Retina (tissue), 1 donor: ENCODE measurements at places on chromosomes 13 and 19.

DNA sequence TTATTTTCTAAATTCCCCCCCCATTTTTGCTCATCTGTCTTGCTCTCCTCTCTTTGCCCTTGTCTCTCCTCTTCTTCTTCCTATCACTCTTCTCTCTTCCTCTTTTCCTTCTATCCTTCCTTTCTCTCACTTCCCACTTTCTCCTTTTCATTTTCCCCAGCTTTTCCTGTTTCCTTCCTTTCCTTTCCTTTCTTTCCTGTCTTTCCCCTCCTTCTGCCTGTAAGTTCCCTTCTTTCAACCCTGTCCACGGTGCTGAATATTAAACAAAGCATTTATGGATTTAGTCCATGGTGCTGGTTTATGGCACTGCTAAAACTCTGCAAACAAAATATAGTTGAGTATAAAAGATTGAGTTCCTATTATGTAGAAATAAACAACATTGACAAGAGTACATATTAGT, 27.6 kb downstream of the SCEL start:
- DNase-seq = no peak

GRCh38 chr13:90868321-90868920, 479.1 kb upstream of the MIR17HG start:
- DNase-seq = peak; percentile 44

- DNase-seq = peak; percentile 57
Observed at GRCh38 chr19:11088506-11089253, 583 bp upstream of the LDLR start.

DNA sequence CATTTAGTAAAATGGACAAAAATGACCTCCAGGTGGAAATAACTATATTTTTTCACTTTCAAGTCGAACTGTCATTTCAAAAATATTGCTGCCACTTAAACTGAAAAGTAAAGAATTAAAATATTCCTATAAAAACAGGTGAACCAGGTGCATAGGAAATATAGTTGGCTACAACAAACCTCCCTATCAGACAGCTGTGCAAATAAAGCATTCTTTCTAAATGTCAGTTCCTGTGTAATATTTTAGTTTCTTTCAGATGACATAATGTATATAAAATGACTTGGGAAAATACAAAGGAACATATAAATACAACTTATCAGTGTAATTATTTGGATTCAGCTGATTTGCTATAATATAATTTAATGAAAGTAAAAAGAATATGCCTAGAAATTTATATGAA, 403.5 kb upstream of the GPC6 start:
- DNase-seq = no peak

GRCh38 chr19:1690699-1691307, 38.4 kb upstream of the TCF3 start:
- DNase-seq = peak; percentile 52
